ENCODE measurements at places on chromosomes 11 and 22.
A peak's percentile ranks its signal among the peaks of the same experiment; 100 is the strongest.

- DNase-seq, result no peak
Measured at GRCh38 chr11:11108026-11108425, 245.0 kb downstream of the CSNK2A3 start.

- DNase-seq, result peak; percentile 61
Measured at GRCh38 chr11:124114942-124115781, at the start of gene VWA5A. VWA5A (plus strand) TSS chr11:124115450; CDS start chr11:124117512, 2,062 bp downstream.

DNA sequence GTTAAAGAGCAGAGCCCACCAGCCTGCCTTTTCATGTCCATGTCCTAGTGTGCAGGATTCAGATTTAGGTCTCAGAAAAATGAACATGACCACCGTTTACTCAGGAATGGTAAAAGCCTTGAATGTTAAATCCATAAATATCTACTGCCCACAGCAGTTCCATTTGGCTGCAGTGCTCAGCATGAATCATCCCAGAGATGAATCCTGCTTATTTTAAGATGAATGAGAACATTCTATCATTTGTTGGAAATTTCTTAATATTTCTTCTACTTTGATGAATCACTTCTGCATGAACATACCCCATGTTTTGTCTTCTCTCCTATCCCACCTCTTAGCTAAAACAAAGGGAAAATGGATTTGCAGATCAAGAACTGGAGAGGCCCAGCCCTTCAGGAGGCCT lies 47.5 kb upstream of the AQP11 start:
- no peak for DNase-seq

DNA sequence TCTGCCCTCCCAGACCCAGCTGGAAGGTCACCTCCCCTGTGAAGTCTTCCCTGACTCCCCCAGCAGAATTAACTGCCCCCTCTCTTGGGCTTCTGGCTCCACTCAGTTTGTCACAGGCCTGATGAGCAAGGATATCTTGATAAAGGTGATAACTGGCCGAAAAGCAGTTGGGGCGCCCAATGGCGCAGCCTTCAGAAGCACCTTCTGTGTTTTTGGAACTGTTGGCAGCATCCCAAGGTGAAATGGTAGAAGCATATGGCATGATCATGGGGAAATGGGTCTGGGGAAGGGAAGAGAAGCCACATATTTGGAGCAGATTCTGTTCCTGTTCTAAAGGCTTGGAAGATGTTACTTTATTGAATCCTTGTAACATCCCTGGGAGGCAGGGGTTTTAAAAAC lies 2.8 kb upstream of the TAB1 start:
- no peak for DNase-seq

DNA sequence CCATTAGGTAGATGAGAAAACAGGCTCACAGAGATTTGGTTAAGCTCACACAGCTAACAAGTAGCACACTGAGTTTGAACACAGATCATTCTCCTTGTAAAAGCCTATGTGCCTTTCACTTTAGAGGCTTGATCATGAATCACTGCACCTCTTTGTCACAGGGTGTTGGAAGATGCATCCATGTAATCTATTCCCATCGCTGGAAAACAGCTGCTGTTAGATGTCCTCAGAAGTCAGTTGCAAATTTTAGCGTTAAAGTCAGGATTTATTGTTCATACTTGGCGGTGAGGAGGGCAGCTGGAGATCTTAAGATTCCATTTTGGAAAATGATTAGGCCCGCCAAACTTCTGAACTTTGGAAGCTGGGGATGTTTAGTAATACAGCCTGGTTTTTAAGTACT lies 2.6 kb downstream of the CNTF start:
- DNase-seq, result no peak

- no peak for DNase-seq
Measured at GRCh38 chr22:46915950-46916730, 153.7 kb downstream of the TBC1D22A start.

DNA sequence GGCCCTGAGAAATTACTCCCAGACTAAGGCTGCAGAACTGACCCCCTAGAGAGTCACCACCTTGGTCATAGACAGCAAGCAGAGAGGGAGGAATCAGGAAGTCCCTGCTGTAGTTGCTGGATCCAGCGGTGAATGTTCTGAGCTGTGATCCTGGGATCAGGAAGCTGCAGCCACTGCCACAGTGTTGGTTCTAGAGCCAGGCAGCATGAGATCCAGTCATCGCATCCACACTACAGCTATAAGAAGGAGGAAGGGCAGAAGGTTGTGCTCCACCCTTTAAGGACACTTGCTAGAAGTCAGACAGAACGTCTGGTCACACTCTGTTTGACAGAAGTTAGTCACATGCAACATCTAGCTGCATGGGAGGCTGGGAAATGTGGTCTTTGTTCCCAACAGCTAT lies 104.7 kb upstream of the OR4B1 start:
- DNase-seq, result no peak

DNA sequence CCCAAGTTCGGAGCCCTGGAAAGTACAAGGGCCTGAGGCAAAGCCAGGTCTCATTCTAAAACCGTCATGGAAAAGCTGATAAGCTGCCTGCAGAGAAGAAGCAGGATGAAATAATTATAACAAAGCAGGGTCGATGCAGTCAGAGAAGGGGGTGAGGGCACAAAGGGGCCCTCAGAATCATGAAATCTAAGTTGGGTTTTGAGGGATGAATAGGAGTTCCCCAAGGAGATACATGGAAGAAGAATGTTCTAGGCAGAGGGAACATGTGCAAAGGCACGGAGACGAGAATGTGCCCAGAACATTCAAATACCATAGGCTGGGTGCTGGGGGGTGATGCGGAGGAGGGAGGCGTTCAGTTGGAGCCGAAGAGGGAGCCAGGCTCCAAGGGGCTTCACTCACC lies 25.0 kb downstream of the IGLL1 start:
- no peak for DNase-seq

- no peak for DNase-seq
Measured at GRCh38 chr11:12061851-12062560, 48.4 kb upstream of the MICAL2 start.

GRCh38 chr11:119759747-119760412 lies 30.9 kb upstream of the NECTIN1 start:
- no peak for DNase-seq

DNA sequence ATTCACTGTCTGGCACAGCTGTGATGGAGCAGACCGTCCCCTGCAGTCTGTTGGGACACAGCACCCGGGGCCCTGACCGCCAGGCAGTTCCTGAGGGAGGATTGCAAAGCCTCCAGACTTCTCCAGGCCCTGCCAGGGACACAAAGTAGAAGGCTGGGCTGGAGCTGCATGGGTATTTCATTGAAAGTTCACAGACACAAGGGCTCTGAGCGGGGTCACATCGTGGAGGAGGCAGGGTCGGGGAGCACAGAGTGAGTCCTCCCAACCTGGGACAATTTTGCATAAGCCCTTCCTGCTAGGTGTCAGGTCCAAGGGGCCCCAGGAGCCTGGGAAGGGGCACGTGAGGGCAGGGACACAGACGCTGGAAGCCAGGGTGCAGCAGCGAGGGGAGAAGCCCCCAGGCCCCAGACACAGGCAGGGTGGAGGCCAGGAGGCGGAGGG lies 15.7 kb downstream of the IFITM10 start:
- DNase-seq, result no peak

DNA sequence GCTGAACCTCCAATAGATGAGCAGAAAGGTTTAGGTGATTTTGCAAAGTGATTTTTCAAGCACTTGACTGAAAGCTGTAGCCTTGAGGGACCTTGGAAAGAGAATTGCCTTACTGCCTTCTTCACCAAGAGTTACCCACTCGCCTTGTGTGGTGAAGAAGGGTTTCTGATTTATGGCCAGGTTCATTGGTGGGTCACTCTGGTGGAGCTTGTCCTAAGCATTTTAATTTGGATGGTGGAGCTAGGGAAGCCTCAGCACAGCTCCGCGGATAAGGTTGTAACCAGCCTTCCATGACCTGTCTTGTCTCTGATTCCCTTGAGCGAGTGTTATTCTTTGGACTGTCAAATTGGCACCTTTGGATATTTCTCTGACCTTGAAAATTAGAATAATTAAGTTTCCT lies 226.4 kb downstream of the FAT3 start:
- DNase-seq, result no peak

- DNase-seq, result no peak
Measured at GRCh38 chr11:105034813-105035620, at the start of gene CASP1. CASP1 (minus strand) TSS chr11:105035144; CDS start chr11:105035113, 31 bp downstream.

GRCh38 chr11:7899418-7899817 lies 31.6 kb downstream of the OR10A6 start:
- DNase-seq, result no peak

DNA sequence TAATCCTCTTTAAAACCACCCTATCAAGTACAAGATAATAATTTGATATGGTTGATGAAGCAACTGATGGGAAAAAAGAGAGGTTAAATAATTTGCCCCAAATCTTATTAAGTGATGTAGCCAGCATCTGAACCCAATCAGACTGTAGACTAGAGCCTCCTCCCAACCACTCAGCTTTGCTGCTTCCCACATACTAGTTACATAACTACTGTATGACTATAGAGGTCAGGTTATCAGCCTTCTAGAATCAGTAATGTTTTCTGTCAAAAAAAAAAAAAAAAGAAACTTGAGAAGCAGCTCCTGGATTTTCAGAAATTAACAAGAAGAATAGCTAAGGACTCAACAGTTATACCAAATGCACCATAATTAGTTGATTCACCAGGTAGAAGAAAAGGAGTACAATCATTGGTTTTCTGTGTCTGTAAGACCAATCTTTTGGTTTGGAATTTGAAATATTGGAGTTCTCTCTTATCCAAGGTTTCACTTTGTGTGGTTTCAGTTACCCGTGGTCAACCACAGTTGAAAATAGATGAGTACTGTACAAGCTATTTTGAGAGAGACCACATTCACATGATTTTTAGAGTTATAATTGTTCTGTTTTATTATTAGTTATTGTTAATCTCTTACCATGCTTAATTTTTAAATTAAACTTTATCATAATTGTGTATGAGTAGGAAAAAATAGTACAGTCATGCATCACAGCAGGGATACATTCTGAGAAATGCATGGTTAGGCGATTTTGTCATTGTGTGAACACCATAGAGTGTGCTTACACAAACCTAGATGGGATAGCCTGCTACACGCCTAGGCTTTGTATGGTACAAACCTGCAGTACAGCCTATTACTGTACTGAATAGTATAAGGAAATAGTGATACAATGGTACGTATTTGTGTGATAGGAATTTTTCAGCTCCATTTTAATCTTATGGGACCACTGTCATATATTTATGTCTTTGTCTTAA lies 72.2 kb downstream of the PDHX start:
- DNase-seq, result no peak

GRCh38 chr11:62665599-62666258 lies 617 bp downstream of the CSKMT start:
- no peak for DNase-seq
